NCI-H460 (cell line): ENCODE measurements at places on chromosomes 1 and 21. TPM values are rescaled to one million over a fixed set of nuclear protein-coding genes. Genes with fewer than 3 reads are reported as not detected.

GRCh38 chr21:26469789-26470188 is 103.3 kb downstream of the CYYR1 start:
- no peak for DNase-seq

TTLL10 gene
- total RNA-seq, result not detected in 2 replicates

GRCh38 chr1:7549277-7550161 is 221.6 kb upstream of the VAMP3 start:
- DNase-seq, result peak; percentile 86

OR2W3 gene
- not detected in 2 replicates for total RNA-seq

RHD gene
- not detected in 2 replicates for total RNA-seq

FHAD1 gene
- 89.1 and 101 TPM in 2 replicates for total RNA-seq

DNA sequence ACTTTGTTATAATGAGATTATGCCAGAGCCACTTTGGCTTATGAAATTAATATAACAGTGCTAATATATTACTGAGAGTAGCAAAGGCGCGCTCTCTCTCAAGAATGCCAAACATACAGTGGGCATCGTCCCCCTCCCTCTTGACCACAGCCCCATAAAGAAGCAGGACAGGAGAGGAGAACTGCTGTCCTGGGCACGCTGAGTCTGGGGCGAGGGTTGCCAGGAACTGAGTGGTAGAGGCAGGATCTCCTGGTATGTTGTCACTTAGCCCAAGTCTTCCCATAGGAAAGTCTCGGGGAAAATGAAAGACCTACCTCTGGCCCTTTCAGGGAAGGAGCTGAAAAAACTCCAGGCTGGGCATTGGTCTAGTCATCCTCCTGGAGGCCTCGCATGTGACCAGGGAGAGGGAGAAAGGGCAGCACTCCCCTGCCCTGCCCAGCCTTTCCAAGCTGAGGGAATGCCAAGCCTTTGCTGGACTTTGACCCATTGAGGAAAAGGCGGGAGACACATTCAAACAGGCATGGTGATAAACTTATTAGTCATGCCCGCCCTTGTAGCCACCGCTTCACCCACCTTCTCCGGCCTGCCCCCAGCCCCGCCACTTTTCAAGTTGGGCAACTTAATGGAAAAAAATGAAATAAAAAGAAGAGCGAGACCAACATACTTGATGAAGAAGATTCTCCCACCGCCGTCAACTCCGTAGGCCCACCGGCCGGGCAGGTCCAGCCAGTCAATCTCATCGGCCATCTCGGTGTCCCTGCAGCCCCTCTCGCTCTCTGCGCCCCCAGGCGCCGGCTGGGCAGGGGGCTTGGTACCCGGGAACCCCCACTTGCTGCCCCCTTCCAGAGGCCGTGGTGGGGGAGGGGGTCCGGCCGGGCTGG is 17.4 kb upstream of the PLEKHA6 start:
- no peak for DNase-seq

CELA3B gene
- not detected in 2 replicates for total RNA-seq

DNA sequence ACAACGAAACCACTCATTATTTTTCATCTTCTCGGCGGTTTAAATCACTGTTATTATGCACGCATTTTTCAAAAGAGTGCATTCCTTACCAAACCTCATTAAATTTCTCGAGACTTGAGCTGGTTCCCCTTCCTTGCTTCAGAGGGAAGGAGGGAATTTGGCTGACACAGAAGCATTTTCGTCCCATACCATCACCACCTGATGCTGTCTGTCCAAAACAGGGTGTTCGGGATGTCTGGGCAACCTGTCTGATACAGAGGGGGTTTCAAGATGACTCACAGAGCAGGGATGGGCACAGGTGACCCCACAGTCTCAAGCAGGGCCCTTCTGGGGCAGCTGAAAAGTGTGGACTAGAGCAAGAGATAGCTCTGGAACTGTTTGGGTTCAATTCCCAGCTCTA is 12.3 kb upstream of the RCC2 start:
- DNase-seq, result no peak

DNA sequence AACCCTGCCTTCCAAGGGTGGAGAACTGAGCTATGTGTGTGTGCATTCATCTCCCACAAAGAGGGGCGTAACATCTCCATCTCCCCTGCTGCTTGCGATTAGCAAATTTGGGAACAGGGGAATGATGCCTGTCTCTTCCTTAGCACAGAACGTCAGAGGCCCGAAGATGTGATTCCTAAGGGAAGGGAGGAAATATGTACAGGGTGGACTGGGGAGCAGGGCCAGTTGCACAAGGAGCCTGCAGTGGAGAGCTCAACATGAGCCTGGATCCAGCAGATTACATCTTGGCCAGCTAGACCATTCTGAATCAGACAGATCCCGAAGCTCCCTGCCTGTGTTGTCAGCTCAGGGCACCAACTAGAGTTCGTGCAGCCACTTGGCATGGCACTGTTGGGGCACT is 118.1 kb downstream of the NGF start:
- no peak for DNase-seq

GRCh38 chr1:30378991-30379581 is 344.3 kb downstream of the MATN1 start:
- DNase-seq, result no peak

AKIRIN1 gene
- 55.7 and 57.2 TPM in 2 replicates for total RNA-seq

DNA sequence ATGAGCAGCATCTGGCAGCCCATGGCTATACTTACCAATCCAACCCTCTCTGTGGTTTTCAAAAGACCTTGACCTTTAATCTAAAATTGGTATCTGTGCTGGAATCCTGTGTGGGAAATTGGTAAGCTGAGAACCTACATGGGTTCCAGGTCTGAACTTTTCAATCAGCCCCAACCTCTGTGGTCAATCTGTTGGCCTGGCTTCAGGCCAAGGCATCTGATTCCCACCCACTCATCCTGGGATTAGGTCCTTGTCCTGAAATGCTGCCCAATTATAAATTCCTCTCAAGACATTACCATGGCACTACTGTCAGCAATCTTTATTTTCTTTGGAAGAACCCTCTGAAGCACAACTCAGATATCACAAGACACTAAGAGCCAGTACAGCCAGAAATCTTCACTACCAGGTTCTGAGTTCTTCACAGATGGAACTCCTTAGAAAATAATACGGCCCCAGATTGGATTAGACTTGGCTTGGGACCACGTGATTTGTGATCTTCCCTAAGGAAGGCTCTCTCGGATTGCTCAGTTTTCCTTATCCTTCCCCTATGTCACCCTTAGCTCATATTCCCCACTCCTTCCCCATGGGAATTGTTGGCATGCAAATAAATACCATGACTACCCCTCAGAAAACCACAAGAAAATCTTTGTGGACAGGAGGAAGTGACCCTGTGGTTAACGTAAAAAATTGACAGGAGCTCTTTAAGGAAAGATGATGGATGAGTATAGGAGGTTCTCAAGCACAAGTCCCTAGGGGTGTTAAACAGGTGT is 207.9 kb upstream of the ST6GALNAC5 start:
- no peak for DNase-seq

ACTN2 gene
- 0.25 TPM in 1 of 2 replicates, not detected in the other for total RNA-seq

SORT1 gene
- 1.6 and 3.0 TPM in 2 replicates for total RNA-seq

DNA sequence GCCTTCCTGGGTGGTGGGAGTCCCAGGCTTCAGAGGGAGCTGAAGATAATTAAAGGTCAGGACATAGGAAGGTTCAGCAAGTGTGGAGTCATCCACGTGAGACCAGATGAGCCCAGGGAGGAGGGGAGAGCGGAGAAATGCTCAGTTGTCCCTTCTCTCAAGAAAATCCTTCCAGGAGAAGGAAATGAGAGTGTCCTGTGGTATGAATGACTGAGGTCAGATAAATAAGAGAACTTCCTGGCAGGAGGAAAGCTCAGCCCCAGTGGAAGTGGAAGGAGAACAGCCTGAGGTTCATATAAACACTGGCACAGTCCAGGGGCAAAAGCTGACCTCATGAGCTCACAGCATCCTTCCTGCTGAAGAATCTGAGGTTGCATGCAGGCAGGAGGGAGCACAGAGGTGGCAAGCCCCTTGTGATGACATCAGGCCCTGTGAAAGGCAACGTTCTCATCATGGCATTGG is 97.6 kb downstream of the NAV1 start:
- DNase-seq, result no peak

- DNase-seq, result no peak
Observed at GRCh38 chr1:41573194-41573593, 88.7 kb upstream of the EDN2 start.

GRCh38 chr1:114695430-114696058 is at the start of gene AMPD1:
AMPD1 (minus strand) TSS chr1:114695546; CDS start chr1:114695471, 75 bp downstream.
- DNase-seq, result no peak

DNA sequence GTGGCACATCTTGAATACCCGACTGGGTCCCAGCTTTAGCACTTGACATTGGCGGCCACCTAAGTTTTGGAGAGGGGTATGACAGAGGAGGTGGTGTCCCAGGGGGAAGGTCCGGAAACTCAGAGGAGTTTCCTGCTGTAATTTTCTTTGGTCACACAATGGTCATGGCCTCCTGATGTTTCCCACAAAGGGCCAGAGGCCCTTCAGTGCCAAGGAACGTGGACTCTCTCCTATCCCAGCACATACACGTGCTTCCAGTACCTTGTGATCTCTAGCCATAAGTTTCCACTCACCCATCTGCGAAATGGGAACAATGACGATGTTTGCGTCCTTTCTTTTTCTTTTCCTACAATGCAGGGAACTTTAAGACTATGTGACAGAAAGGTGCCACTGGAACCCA is 13.2 kb downstream of the CAPN2 start:
- no peak for DNase-seq

- DNase-seq, result no peak
Observed at GRCh38 chr1:22465671-22466070, 14.0 kb downstream of the ZBTB40 start.

DNA sequence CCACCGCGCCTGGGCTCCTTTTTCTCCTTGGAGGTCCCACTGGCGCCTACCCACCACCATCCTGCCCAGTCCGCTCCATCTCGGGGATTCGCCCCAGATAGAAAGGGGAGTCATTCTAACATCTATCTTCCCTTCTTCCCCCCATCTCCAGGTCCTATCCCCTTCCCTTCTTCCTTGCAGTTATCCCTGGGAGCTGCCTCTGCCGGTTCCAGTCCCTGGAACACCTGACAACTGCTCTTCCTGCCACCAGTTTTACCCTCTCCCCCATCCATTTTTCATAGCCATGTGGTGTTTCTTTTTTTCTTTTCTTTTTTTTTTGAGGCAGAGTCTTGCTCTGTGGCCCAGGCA is 12.0 kb upstream of the COL16A1 start:
- DNase-seq, result no peak

DDR2 gene
- 0.61 and 0.77 TPM in 2 replicates for total RNA-seq

DNA sequence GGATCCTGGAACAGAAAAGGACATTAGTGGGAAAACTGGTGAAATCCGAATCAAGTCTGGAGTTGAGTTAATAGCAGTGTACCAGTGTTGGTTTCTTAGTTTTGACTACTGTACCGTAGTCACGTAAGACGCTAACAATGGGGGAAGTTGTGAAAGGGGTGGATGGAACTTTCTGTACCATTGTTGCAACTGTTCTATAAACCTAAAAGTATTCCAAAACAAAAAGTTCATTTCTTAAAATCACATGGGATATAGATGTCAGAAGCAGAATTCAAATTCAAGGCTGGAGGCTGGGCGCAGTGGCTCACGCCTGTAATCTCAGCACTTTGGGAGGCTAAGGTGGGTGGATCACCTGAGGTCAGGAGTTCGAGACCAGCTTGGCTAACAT is 16.9 kb downstream of the ARHGEF19 start:
- no peak for DNase-seq

GRCh38 chr1:114324662-114324965 is 170.9 kb upstream of the SYT6 start:
- DNase-seq, result no peak

C1orf185 gene
- total RNA-seq, result not detected in 2 replicates

DNA sequence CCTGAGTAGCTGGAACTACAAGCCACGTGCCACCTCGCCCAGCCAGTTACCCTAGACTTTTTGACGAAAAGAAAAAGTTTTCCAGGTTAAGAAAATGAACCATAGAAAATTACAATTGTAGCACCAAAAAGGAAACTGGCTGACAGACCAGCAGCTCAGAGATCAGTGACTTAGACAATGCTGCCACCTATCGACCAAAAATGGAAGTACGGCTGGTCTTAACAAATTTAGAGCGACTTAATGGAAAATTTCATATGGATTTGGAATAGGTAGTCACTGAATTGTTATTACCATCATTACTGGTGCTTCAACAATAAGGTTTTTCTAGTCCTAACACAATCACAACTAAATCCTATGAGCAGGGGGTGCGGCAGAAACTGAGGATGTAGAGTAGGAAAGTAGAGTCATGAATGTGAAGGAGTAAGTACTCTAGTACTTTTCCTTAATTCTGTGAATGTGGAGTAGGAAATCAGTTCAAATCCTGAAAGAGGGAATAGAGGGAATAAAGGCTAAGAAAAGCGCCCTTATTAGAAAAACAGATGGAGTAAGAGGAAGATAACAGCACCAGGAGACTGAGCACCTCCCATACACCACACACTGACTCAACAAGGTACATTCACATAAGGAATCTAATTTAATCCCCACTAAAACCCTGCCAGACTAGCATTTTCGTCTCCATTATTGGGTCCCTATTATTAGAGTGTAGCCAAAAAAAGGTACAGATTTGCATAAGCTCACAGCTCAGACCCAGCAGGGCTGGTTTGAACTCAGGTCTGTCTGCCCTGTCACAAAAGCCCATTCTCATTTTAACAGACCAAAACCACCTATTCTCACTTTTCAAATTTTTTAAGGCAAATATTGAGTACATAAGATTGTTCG is 37.9 kb upstream of the MGST3 start:
- DNase-seq, result peak; percentile 76

ZNF670 gene
- 8.0 and 8.1 TPM in 2 replicates for total RNA-seq

GRCh38 chr1:228488125-228488817 is 1.1 kb downstream of the RNF187 start:
- no peak for DNase-seq

FCAMR gene
- not detected in 2 replicates for total RNA-seq

RGS13 gene
- not detected in 2 replicates for total RNA-seq

GRCh38 chr1:191101960-191102359 is 624.3 kb upstream of the BRINP3 start:
- DNase-seq, result no peak

LDLRAD2 gene
- not detected in 2 replicates for total RNA-seq

FAM3B gene
- not detected in 2 replicates for total RNA-seq

DNA sequence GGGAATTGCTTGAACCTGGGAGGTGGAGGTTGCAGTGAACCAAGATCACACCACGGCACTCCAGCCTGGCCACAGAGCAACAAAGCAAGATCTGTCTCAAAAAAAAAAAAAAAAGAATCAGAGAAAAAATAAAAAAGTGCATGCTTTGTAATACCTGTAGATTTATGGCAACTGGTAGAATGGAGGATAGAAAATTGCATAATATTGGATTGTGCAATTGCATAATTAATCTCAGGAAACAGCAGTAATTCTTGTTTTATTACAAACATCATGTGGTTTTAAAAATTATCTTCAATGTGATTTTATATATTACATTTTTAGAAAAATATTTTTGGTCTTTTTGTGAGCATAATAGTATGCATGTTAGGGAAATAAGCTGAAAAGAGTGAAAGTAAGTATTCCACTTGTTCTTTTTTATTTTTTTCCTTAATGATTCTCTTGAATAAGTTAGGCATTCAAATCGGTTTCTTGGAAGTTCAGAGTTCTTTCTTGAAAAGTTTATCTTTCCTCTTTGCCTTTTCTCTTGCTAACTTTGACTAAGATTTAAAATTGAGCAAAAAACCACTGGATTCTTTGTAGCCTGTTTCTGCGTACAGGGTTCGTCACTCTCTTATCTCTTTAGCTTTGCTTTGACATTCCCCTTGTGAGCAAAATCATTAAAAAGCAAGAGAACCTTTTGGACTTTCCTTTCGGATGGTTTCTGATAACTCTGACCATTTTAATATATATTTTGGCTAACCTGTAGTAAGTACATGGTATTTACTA is 127.5 kb upstream of the ADAMTS5 start:
- DNase-seq, result no peak
